ENCODE measurements at places on chromosomes 1 and 21.
A peak's percentile ranks its signal among the peaks of the same experiment; 100 is the strongest.

GRCh38 chr1:201816309-201816854 is 12.6 kb upstream of the IPO9 start:
- no peak for DNase-seq

DNA sequence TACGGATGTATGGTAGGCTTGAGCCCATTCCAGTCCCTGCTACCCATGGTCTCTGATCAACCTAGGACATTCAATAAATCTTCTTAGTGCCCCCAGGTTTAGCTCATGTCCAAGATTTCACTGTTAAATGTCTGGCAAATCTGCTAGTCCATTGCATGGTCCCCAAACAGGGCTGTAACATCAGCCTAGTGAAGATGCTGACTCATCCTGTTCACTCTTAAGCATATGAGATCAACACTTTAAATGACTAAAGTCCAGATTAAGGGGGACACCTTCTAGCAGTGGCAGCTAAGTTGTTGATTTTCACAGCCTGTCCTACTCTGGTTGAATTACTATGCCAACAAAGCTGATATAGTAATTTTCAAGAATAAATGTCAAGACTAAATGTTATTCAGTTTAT is 46.5 kb upstream of the NUF2 start:
- no peak for DNase-seq

DNA sequence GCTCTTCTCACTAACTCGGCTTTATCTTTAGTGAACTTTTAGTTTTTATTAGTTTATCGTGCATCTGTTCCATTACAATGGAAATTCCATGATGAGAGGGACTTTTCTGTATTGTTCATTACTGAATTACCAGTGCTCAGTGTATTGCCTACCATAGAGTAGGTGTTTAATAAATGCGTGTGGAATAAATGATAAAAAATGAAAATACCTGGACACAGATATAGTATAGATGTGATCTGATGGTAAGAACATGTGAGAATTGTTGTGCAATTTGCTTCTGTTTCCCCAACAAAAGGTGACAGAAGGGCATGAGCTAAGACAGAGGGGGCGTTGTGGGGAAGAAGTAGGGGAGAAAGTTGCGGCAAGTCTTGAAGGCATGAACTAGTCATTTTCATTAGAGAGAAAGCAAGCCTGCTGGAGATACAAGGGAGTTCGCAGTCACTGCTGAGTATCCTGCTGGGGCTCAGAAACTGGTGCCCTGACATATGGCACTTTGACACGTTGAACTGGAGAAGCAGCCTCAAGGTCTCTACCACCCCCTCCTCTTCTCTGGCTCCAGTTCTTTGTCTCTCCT is 5.6 kb upstream of the COG2 start:
- DNase-seq = no peak

GRCh38 chr1:58047265-58047858 is 499.2 kb downstream of the OMA1 start:
- DNase-seq = no peak

- DNase-seq = no peak
These were observed 5.6 kb downstream of the CD52 start for GRCh38 chr1:26323382-26323781.

DNA sequence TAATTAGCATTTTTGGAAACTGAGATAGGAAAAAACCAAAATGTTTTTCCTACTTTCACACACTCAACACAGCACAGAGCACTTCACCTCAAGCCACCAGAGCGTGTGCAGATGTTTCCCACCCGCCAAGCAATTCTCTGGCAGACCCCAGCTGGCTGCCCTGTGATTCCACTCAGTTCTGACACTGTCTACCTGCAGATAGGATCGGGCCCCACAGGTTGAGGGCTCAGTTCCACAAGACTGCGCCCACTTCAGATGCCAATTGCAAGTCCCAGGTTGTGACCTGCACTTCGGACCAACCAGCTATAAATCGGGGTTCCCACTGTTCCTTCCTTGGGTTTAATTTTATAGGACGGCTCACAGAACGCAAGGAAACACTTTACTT is 9.9 kb downstream of the KIAA1614 start:
- no peak for DNase-seq

GRCh38 chr1:233097546-233097945 is 147.1 kb downstream of the NTPCR start:
- no peak for DNase-seq

- DNase-seq = no peak
These were observed 149.3 kb upstream of the EDN2 start for GRCh38 chr1:41633764-41634163.

GRCh38 chr1:111032295-111032897 is 68.7 kb upstream of the LRIF1 start:
- DNase-seq = peak; percentile 14

GRCh38 chr1:223819730-223820514 is 25.8 kb downstream of the TP53BP2 start:
- DNase-seq = no peak

- DNase-seq = no peak
These were observed at the start of gene ADCY10 for GRCh38 chr1:167913895-167914496. TSS of gene ADCY10 (minus strand) at chr1:167914134. CDS start at chr1:167905140, 8,994 bp downstream.

GRCh38 chr1:23791516-23792047 is 637 bp downstream of the LYPLA2 start:
- DNase-seq = no peak

DNA sequence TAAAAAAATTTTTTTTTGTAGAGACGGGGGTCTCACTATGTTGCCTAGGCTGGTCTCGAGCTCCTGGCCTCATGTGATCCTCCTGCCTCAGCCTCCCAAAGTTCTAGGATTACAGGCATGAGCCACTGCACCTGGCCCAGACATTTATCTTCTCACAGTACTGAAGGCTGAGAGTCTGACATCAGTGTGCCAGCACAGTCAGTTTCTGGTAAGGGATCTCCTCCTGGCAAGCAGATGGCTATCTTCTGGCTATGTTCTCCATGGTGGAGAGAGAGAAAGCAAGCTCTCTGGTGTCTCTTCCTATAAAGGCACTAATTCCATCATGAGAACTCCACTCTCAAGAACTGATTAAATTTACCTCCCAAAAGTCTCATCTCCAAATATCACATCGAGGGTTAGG is 57.8 kb upstream of the C1orf185 start:
- DNase-seq = no peak

DNA sequence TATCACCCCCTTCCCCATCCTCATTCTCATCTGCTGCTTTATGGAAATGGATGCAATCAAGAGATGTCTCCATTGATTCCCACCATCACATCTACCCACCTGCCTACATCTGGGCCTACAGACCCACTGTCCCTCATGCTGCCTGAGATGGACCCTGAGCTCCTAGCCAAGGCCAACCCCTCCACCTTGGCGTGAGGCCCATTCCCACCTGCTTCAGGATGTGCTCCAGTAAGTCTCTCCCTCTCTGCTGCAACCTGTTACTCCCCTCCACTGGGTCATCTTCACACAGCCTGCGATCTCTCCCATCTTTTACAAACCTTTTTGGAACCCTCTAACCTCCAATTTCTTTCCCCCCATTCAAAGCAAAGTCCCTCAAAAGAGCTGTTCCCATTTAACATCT is 4.5 kb upstream of the GALE start:
- no peak for DNase-seq

- DNase-seq = no peak
These were observed 61.8 kb upstream of the SOD1 start for GRCh38 chr21:31597683-31598082.

GRCh38 chr21:25487046-25487594 is 120.2 kb downstream of the MRPL39 start:
- no peak for DNase-seq

- no peak for DNase-seq
These were observed 20.9 kb downstream of the SFPQ start for GRCh38 chr1:35172022-35172421.

- DNase-seq = no peak
These were observed 14.2 kb downstream of the KCNAB2 start for GRCh38 chr1:6059866-6060265.

DNA sequence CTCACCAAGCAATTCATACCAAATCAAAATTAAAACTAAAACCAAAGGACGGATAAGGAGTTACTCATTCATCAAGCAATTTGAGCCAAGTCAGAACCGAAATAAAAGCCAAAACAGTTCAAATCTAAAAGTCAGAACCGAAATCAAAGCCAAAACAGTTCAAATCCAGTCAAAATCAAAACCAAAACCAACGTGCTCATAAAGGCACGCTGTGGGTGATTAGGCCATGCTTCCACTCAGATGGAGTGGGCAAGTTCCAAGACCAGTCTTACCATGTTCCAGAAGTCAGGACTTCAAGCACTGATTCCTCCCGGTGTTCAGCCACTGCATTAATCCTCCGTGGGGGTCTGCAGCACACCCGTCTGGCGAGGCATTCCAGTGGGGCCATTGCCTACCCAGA is 409.3 kb downstream of the TGFB2 start:
- DNase-seq = no peak

- DNase-seq = no peak
These were observed 961 bp upstream of the FUCA1 start for GRCh38 chr1:23869051-23869450.

DNA sequence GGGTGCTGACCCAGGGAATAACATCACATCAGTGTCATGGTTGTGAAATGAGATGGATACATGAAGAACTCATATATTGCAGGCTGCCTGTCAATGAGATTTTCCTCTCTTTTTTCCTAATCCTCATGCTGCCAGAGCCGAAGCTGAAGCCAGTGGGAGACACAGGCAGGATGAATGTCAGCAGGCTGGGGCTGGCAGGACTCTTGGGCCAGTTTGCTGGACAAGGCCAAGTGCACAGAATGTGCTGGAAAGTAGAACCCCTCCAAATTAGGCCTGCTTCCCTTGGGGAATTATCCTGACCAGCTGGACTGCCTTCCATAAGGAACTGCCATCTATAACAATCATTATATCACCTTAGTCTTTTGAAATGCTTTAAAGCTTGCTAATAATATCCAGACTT is 31.4 kb downstream of the SLC44A3 start:
- no peak for DNase-seq

DNA sequence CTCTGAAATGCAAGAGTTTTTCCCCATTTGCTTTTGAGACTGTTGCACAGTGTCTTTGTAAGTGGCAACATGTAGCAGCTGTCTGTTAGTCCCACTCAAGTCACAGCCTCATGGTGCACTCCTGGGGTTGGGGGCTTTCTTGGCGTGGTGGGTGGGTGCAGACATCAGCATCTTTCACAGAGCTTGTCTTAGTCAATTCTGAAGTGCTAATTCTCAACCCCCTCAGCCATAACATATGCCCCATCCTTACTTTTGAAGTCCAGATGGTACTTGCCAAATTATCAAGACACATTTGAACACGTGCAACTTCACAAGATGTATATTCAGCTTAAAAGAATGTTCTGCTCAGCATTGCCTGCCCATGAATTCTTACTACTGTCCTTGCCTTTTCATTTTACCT is 87.1 kb downstream of the VCAM1 start:
- no peak for DNase-seq

GRCh38 chr21:25453524-25453923 is 153.8 kb downstream of the MRPL39 start:
- no peak for DNase-seq

DNA sequence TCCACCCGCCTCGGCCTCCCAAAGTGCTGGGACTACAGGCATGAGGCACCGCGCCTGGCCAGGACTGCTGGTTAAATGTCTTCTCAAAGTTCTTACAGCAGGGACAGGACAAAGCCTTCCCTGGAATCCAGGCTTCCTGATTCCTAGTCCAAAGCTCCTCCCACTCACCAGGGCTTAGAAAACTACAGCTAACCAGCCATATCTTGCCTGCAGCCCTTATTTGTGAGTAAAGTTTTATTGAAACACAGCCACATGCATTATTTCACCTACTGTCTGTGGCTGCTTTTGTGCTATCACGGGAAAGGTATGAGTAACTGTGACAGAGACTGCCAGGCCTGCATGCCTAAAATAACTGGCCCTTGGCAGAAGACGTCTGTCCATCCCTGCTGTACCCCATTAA is 24.4 kb downstream of the TMCO4 start:
- DNase-seq = no peak

- no peak for DNase-seq
These were observed 242.4 kb upstream of the GREM2 start for GRCh38 chr1:240854367-240854766.

GRCh38 chr1:30741239-30741894 is 16.2 kb downstream of the LAPTM5 start:
- no peak for DNase-seq

DNA sequence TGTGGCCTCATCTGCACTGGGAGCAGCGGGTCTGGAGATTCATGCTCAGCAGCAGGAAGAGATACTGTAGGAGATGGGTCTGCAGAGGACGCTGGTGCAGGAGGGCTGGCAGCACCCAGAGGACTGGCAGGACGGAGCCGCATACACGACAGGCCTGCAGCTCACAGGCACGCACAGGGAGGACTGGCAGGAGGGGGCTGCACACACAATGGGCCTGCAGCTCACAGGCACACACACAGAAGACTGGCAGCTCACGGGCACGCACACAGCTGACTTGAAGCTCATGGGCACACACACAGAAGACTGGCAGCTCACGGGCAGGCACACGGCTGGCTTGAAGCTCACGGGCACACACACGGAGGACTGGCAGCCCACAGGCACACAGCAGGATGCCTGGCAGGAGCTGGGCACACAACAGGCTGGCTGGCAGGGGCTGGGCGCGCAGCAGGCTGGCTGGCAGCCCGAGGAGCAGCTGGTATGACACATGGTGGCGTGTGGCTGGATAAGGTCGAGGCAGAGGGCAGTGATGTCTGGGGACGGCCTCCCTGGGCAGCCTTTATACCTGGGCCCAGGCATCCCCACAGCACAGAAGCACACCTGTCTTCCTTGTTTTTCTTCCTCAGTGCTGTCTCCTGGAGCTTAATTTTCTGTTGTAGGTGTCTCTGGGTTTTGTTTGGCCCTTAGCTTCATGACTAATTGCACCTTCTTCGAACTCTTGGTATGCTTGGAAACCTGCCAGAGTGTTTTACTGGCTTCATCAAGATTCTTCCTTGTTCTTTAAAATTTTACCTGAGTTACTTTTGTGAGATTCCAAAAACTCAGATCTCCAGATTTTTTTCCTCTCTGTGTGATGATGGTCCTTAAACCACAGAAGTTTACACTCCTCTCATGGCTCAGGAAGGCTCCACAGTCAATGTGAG is at the start of gene KRTAP12-2:
Gene KRTAP12-2, minus strand, starts transcription at position 527 of the 920 bp plus-strand sequence. Its CDS starts 41 bp downstream, at position 486.
- DNase-seq = no peak

DNA sequence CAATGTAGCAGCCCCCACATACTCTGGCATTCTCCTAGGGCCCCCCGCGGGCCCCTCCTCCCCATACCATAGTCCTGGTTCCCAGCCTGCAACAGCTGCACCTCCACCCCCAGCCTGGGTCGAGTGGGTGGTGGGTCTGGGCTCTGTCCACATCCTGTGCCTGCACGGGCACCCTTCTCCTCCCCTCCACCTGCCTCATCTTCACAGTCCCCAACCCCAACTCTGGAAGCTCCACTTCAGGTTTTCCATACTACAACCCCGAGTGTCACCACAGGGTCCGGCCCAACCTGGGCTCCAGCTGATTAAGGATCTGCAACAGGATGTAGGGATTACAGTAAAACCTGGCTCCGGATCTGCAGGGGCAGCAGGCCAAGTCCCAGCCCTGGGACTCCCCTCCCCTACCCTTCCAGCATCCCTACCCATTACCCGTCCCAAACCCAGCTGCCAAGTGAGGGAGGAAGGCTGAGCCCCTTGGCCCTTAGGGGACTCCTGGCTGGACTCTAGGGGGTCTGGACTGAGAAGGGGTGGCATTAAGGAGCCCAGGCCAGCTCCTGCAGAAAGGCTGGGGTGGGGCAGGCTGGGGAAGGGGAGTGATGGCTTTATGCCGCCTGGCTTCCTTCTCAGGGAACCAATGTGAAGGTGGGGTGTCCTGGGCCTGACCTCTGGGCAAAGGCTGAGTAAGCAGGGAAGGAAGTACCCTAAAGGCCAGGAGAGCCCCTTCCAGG is 116.8 kb downstream of the CASZ1 start:
- DNase-seq = no peak
